Stimulated activated CD8-positive, alpha-beta memory T cell treated with anti-CD3 and anti-CD28 coated beads, Interleukin-7, amount 100 ng/mL, for 4 hours (primary cell): ENCODE measurements at places on chromosomes 7 and 10.

- no peak for DNase-seq
Measured at GRCh38 chr10:124105594-124105993, 12.2 kb upstream of the CHST15 start.

- no peak for DNase-seq
Measured at GRCh38 chr10:95756809-95757684, 1.1 kb downstream of the ENTPD1 start.

DNA sequence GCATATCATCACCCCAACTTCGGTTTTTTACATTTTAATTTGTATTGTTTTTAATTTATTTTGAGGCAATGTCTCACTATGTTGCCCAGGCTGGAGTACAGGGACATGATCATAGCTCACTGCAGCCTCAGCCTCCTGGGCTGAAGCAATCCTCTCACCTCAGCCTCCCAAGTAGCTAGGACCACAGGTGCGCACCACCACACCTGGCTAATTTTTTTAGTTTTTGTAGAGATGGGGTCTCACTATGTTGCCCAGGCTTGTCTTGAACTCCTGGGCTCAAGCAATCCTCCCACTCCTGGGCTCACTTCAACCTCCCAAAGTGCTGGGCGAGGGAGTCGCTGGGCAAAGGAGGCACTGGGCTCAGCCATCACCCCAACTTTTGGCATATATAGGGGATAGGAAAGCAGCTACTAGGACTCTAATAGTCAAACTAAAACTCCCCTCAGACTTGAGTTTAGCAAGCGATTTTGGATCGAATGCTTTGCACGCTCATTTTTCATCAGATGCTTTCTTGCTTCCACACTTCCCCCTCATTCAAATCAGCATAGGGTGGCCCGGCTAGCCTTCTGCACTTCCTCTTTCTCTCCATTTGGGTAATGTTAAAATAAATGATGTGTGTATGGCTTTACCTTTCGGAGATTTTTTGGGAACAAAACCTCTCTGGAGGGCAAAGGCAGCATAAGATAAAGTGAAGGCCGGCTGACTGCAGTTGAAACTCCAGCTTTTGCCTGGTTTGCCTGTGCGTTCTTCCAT is 20.8 kb upstream of the NMT2 start:
- DNase-seq = no peak

DNA sequence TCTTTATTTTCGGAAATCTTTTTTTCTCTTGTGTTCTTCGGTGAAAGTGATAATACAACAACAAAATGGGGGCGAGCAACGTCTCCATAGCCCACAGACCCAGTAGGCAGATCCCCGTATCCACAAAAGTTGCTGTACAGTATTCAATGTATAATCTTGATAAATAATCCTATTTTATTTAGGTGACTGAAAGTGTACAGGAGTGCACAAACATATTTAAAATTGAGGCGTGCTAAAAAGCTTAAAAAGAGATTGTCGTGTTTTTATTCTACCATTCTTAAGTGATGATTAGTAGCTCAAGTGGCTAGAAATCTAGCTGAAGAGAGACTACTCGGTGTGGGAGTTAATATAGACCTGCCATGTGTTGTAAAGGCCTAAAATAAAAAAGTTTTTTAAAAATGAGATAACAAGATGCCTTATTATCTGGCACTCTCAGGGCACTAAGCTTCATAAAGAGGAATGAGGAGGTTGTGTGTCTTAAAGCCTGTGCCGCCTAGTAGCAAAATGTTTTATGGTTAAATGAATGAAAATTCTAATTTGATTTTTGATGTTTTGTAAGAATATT is 1.6 kb downstream of the CAPZA2 start:
- DNase-seq = no peak

- no peak for DNase-seq
Measured at GRCh38 chr7:282621-283020, 7.3 kb upstream of the FOXL3 start.

DNA sequence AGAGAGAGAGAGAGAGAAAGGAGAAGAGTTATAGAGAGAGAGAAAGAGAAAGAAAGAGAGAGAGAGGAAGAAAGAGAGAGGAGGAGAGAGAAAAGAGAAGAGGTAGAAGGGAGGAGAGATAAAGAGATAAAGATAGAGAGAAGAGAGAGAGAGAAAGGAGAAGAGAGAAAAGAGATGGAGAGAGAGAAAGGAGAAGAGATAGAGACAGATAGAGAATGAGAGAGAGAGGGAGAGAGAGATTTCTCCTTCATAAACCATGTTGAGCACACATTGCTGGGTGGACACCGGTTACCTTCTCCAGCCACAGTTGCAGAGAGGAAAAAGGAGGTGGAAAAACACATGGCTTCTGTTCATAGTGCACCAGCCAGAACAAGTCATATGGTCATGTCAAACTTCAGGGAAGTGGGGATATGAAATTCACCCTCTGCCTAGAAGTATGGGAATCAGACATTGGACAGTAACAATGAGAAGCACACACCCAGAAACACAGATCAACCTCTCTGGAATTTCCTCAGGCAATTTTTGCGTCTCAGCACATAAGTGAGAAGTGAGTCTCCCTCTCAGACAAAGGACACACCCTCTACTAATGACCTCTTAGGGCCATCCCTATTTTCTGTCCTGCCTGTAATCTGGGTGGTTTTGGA is 172.5 kb upstream of the SVIL start:
- DNase-seq = no peak

- DNase-seq = no peak
Measured at GRCh38 chr10:95792211-95792780, 36.3 kb downstream of the ENTPD1 start.

GRCh38 chr10:96512524-96513304 is 1.0 kb downstream of the TLL2 start:
- no peak for DNase-seq

DNA sequence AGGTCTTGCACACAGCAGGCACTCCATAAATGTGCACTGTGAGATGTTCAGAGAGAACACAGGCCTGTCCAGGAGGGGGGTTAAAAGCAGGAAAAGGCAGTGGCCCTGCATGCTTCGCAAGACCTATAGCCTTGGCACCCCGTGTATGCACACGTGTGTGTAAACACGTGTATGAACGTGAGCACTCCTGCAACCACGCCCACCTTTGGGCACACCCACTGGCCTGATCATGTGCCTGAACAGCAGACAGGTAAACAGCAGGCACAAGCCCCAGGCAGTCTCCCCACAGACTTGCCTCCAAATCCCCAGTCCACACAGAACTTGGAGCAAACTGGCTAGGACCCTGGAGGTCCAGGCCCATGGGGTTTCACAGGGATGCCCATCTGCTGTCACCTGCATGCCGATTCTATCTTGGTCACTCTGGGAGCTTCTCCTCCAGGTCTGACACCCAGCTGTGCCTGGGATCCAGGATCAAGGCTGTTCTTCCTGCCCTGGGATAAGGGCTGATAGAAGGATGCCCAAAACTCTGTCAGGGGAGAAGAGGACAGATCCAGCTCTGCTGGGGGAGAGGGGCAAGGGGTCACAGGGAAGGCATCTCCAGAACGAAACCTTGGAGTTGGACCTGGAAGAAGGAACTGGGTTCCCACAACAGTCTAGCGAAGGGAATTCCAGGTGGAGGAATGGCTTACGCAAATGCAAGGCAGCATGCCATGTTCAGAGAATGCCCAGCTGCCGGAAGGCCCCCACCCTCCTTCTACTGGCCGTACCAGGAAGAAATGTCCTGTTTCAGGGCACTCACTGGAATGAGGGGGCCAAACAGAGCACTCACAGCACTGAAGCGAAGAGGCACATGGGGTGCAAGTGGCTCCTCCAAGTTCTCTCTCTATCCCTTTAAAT is 14.3 kb upstream of the ZMIZ1 start:
- DNase-seq = no peak

- DNase-seq = peak; percentile 58
Measured at GRCh38 chr10:101843032-101844021, at the start of gene KCNIP2. Gene KCNIP2 (minus strand): TSS chr10:101843800. CDS start chr10:101843568, 232 bp downstream.

DNA sequence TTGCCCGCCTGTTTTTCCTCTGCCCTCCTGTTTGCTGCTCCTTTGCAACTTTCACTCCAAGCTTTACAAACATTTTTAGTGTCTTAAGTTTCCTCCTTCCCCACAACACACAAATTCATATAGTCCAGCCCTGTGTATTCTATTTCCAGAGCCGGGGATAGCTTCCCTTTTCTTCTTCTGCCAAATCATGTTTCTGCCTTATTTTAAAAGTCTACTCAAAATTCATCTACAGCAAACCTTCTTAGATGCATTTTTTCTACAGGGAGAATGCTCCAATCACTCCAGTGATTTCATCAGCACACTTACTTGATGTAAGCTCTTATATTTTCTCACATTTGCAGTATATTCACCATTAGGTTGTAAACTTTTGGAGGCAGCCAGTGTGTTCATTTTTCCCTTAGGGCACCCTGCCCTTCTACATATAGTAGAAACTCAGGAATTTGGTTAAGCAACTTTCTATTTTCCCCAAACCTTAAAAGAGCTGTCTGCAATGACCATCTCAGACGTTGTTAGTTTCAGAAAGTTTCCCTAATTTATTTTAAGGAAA is 12.4 kb upstream of the ACTA2 start:
- DNase-seq = no peak

DNA sequence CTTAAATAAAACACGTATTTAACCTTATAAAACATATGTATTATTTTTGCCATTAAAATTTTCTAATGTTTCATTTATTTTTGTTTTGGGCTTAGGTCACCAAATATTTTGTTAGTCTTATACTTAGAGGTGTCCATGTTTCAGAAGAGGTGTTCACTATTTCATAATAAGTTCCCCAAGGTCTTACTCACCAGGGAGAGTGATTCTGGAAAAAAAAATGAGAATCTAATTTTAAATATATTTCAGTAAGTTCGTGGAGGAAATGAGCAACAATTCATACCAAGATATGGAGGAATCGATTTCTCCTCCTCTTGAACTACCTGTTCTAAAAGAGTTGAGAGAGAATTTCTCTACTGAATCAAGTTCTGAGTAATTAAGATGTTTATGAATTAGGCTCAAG is 271.6 kb upstream of the SLC26A5 start:
- no peak for DNase-seq

- DNase-seq = no peak
Measured at GRCh38 chr10:86782701-86783418, 26.4 kb downstream of the BMPR1A start.

- DNase-seq = no peak
Measured at GRCh38 chr10:112185959-112186358, 2.4 kb upstream of the GPAM start.

- no peak for DNase-seq
Measured at GRCh38 chr7:112452102-112452888, 2.0 kb downstream of the IFRD1 start.

DNA sequence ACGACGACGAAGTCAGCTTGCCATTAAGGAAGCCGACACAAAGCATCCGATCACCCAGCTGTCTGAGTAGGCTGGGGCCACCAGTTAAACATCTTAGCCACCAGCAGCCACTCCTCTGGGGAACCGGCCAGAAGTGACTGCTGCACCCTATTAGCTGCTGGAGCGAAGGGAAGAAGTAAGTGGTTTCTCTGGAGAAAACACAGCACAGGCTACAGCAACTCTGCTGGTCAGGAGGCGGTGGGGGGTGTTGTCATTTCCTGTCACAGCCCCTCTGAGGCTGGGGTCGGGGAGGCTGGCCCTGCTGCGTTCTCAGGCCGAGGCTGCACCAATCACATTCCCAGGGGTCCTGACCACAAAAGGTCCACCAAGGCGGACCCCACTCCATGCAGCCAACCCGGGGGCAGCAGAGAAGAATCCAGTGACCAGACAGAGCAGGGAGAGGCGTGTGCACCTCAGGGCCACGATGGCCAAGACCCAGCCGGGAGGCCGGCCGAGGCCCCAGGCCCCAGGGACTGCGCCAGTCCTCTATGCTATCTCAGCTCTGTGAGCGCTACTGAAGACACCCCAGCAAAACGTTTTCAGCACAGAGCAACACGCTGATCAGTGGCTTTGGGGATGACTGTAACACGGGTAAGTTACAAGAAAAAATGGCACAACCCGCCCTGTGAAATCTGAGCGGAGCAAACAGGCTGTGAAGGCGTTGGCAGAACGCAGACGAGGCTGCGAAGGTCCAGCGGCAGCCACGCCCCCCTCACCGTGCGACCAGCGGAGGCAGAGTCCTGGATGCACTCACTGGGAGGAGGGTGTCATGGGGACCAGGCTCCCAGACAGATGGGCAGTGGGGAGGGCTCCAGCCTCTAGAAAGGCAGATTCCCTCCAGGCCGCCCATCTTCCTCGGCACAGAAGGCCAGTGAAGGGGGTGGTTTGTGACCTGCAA is 24.8 kb downstream of the STK32C start:
- no peak for DNase-seq

GRCh38 chr10:132985546-132985900 is 43.2 kb upstream of the CFAP46 start:
- no peak for DNase-seq

DNA sequence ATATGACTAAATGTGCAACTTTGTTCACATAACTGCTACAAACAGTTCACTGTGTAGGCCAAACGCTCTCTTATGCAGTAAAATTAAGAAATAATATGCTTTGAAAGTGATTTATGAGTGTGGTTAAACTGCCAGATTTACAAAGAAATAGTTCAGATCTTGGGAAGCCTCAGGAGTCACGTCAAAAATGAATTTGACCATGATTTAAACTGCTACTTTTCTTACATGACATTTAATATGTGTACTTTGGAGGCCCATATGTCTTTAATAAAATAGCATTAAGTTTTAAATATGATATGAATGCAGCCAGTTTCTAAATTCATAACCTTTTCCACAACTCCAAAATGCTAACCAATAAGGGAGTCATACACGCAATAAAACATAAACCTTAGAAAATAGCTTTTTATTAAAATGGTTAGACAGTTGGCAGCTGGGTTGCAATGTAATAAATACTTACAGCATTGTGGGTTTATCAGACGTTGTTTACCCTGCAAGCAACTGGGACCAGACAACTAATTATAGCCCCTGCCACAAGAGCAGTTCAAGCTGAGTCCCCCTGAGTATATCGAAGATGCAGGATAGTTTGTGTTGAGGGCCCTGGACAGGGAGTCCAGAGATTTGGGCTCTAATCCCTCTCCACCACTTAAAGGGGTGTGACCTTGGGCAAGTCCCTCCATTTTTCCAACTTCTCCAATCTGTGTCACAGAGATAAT is 640.4 kb downstream of the LRMDA start:
- no peak for DNase-seq

DNA sequence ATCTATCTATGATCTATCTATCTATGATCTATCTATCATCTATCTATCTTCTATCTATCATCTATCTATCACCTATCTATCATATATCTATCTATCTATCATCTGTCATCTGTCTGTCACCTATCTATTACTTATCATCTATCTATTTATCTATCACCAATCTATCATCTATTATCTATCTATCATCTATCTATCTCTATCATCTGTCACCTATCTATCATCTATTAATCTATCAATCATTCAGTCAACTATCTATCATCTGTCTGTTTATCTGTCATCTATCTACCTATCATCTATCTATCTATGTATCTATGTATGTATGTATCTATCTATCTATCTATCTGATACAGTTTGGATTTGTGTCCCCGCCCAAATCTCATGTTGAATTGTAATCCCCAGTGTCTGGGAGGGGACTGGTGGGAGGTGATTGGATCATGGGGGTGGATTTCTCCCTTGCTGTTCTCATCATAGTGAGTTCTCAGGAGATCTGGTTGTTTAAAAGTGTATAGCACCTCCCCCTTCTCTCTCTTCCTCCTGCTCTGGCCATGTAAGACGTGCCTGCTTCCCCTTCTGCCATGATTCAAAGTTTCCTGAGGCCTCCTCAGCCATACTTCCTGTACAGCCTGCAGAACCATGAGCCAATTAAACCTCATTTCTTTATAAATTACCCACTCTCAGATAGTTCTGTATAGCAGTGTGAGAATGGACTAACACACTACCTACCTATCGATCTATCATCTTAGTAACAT is 37.6 kb downstream of the NPTX2 start:
- no peak for DNase-seq
